ENCODE measurements at places on chromosomes 16 and 17. TPM values are rescaled to one million over a fixed set of nuclear protein-coding genes. Genes with fewer than 3 reads are reported as not detected.

Gene PERCC1
- total RNA-seq: 0.30 TPM

Gene ZNF207
- total RNA-seq: 262 TPM

Gene LYZL6
- not detected for total RNA-seq

Gene ZFPM1
- total RNA-seq: 24.2 TPM

Gene GAST
- total RNA-seq: not detected

Gene NXN
- total RNA-seq: 0.80 TPM

Gene ACSM5
- not detected for total RNA-seq

Data from CD4-positive, alpha-beta T cell (primary cell).